NCI-H1048 (cell line): ENCODE measurements at places on chromosomes 3 and 15.

GRCh38 chr15:43067717-43068461, 37.9 kb downstream of the UBR1 start:
- no peak for DNase-seq

DNA sequence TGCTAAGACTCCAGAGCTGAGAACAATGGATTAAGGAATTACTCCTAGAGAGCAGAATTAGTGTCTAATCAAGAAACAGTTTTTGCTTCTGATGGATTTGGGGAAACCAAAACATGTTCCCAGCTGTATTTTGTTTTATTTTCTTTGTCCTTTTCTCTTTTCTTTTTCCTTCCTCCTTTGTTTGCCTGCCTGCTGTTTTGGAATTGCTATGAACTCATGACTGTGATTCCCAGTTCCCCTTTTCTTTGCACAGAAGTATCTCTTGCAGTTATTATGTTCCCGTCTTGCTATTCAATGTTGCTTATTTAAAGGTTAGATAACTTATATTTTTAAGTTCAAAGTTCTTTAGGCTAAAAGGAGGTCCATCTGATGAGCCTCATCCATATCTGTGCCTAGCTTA, 77.0 kb upstream of the GBE1 start:
- no peak for DNase-seq

- DNase-seq = no peak
Measured at GRCh38 chr3:50258979-50259378, 10.0 kb upstream of the SEMA3B start.

DNA sequence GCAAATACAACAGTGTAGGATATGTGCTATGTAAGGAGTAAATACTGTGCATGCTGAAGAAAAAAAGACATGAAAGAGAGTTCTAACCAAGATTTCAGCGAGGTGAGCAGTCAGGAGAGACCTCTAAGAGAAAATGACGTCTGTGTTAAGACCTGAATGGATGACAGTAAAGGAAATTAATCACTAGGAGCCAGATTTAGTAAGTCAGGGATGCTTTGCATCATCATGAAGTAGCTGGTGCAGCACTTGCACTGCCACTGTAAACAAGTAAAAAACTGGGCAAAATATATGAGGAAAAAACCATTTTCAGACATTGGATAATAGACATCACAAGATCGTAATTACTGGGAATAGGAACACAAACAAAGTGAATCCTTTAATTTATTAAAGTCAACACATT, 32.6 kb downstream of the RTP4 start:
- no peak for DNase-seq

DNA sequence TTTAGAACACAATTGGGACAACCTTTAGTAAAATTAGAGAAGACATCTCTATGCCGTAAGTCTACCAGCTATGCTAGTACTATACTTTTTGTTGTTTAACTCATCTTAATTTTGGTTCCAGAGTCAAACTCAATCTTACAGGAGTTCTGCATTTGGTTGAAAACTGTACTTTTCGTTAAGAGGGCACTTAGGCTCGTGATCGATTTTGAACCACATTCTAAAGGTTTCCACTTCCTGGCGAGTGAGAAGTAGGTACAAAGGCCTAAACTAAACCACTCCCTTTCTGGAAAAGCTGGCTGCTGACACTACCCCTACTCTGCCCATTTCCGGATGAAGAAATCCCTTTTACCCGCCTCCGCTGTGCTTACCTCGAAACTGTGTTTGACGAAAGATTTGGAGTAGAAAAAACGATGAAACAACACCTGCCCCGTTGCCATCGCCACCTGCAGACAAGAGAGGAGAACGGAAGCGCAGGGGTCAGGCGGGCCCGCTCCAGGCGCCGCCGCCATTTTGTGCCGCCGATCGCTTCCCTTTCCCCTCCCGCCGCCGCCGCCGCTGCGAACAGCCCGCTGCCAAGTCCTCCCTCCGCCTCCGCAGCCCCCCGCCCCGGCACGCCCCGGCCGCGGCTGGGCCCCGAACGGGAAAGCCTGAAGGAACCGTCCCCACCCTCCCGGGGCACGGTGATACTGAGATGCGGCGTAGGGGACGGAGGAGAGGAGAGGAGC, 748 bp downstream of the CCNL1 start:
- no peak for DNase-seq

- no peak for DNase-seq
Measured at GRCh38 chr3:124972457-124972856, 37.9 kb upstream of the MUC13 start.

- no peak for DNase-seq
Measured at GRCh38 chr3:193842832-193843473, 249.9 kb downstream of the OPA1 start.

GRCh38 chr3:142896201-142896755, 7.4 kb upstream of the PCOLCE2 start:
- no peak for DNase-seq
